Fibroblast of villous mesenchyme (primary cell): ENCODE measurements at places on chromosomes 16 and 17.
A peak's percentile ranks its signal among the peaks of the same experiment; 100 is the strongest.

- no peak for DNase-seq
These were observed 91.3 kb upstream of the NOG start for GRCh38 chr17:56502120-56502654.

- DNase-seq: peak; percentile 6
These were observed 38.6 kb downstream of the CDRT15 start for GRCh38 chr17:14198013-14198412.

DNA sequence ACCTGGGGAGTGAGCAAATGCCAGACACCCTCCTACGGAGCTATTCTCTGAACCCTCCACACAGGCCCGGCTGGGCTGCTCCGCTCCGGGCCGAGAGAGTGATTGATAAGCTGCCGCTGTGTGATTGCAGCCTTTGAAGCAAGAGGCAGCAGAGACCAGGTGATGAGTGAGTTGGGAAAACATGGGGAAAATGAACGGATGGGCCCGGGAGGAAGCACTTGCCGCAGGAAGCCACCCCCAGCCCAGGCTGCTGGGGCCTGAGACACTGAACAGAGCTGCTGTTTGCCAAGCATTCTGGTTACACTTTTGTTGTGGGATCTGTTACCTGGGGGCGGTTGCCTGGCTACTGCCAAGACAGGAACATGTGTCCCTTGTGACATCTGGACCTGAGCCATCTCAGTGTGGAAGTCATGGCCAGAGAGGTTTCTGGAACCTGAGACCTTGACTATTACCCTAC, 46.4 kb upstream of the KLHDC4 start:
- no peak for DNase-seq

DNA sequence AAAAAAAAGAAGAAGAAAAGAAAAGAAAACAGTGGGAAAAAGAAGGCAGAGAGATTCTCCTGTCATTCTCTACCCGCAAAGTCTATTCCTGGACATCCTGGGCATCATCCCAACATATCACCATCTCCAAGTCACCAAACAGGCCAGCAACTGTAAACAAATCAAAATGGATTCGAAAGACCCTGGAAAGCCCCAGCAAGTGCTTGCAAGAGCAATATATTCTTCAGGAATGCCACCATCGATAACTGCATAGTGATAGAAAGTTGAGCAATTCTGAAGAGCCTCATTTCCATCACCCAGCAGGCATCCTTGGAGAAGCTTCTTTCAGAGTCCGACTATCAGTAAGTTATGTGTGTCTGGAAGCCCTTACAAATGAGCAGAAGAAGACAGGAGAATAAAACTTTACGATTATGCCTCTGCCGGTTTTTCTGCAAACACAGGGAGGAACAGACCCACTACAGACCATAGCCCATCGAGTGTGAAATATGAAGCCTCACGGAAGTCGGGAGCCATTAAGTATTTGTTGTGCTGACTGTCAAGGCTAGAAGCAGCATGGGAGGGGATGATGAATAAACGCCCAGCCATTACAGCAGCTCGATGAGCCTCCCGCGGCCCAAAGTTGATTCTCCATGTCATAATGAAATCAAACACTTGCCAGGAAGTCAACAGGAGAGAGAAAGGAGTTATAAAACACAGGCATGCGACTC, 64.5 kb upstream of the SEC14L1 start:
- peak; percentile 38 for DNase-seq

- no peak for DNase-seq
These were observed 23.6 kb upstream of the TRAP1 start for GRCh38 chr16:3740934-3741333.

GRCh38 chr17:28841901-28842281, 699 bp downstream of the FAM222B start:
- DNase-seq: no peak

- DNase-seq: no peak
These were observed 507.7 kb downstream of the MAF start for GRCh38 chr16:79092846-79093245.

DNA sequence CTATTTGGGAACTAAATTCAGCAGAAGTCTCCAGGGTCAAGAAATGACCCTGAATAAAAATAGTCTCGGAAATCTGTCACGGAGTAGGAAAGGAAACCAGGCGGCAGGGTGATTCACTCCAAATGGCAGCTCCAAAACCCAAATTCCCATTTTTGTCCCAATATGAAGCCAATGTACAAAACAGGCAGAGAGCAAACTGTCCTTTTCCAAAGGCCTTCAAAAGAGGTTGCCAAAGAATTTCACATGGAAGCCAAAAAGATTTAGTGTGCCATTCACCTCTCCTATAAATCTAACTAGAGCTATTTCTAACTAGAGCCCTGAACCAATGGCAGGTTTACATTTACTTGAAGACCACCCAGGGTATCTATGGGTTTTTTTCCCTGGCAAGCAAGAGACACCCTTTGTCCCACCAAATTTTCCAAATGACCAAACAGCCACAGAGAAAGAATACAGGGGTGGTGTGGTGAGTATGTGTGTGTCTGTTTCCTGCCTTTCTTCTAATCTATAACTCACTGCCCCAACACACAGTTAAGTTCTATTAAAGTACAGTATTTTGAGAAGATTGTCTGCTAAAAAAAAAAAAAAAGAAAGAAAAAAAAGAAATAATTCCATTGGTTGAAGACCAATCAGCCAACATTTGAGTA, 6.8 kb downstream of the MYO1D start:
- DNase-seq: peak; percentile 56

GRCh38 chr17:1087381-1088241, 90.7 kb downstream of the TIMM22 start:
- DNase-seq: no peak

DNA sequence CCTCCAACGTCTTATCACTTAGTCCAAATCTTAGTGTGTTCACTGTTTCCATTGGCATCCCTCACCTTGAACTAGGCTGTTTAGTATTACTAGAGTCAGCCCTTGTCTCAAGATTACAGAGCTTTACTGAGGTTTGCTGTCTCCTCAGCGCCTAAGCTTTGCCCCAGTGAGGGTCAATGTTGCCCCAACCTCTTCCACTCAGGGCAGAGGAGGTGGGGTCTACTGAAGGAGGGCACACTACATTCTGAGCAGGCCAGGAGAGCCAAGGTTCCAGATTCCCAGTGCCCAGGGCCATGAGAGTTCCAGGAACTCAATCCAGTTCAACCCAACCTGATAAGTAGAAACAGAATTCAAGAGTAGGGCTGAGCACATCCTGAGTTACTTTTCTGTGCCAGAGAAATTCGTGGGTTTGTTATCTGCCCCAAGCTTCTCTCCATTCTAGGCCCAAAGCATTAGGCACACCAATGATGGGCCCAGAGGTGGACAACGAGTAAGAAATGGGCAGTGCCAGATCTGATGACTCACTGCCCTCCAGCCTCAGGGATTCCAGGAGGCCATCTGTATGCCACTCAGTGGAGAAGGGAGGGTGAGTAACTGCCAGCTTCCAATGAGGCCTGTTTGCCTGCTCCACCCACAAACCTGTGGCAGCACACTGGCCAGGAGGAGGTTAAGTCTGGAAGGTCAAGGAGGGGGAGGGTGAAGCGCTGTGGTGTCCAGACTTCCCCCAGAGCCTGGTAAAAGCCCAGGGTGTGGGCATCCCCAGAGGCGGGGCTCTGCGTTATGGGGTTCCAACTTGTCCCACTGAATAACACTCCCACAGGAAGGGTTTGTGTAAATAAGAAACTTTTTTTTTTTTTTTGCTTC, 8.2 kb downstream of the TUBG2 start:
- DNase-seq: peak; percentile 82

DNA sequence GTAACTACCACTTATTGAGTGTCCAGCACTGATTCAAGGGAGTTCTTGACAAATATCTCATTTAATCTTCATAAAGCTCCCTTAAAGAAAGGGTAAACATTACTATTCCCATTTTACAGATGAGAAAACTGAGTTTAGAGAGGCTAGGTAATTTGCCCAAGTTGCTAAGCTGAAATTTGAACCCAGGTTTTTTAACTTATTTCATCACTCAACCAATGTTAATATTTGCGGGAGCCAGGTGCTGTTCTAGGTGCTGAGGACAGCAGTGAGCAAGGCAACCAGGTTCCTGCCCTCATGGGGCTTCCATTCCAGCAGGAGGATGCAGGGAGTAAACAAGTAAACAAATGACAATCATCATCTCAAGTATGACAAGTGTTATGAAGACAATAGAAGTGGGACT, 104.0 kb upstream of the LHX1 start:
- DNase-seq: no peak

GRCh38 chr16:75099738-75100602, 16.6 kb downstream of the LDHD start:
- no peak for DNase-seq
